ENCODE measurements at places on chromosomes 1 and 21. TPM values are rescaled to one million over a fixed set of nuclear protein-coding genes. Genes with fewer than 3 reads are reported as not detected.

The SLC1A7 gene
- total RNA-seq: not detected

DNA sequence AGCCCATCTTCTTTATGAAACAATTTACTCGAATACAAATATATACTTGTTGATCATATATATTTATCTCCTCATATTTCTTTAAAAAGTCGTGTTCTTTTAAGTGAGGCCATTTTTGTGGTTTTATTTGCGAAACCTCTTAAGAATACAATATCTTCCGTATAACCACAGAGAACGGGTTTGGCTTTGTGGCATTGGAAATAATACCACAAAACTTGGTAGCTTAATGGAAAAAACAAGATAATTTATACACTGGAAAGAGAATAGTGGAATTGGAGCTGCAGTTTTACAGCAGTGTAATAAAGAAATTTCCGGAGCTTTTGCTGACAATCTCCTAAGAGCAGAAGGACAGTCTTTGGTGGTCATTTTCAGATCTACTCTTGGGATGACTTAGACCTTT is 29.4 kb downstream of the PTGFR start:
- DNase-seq: no peak

The NEK2 gene
- total RNA-seq: 54.1 TPM

DNA sequence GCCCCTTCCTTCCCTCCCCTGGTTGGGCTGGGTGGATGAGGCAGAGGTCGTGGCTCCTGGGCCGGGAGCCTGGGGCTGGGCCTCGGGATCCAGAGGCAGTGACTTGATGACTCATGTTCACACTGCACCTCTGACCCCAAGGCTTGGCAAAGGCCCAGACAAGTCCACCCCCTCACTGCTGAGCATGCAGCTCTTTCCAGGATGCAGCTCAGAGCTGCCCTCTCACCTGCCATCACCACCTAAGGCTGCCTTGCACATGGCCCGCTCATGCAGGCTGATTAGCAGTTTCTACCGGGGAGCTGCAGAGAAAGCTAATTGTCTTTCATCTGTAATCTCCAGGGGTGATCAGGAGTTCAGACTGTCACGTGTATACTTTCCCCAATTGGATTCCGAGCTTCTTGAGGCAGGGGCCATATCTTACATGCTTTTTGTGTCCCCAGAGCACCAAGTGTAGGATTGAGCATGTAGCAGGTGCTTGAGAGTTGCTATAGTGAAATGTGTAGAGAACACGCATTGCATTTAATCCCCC is 62.1 kb downstream of the LRRN2 start:
- no peak for DNase-seq

DNA sequence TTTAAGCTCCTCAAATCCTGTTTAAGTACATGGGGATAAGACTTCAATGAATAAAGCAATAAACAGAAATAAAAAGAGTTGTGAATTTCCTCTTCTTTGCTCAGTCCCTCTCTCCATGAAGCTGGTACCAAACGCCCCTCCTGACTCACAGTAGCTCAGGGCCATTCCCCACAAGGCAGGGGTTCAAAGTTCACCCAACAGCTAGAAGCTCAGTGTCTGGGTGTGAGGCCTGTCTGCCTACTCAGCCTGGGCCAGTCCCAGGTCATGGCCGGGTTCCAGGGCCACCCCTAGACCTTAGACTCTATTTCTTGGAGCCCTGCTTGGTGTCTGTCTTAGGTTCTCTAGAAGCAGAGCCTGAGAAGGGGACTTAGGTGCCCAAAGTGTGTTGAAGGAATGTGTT is 251.5 kb downstream of the GRIK3 start:
- no peak for DNase-seq

The HOOK1 gene
- 6.2 TPM for total RNA-seq

The FCRLB gene
- total RNA-seq: 0.97 TPM

GRCh38 chr1:217313096-217313495 is 317.8 kb downstream of the GPATCH2 start:
- no peak for DNase-seq

DNA sequence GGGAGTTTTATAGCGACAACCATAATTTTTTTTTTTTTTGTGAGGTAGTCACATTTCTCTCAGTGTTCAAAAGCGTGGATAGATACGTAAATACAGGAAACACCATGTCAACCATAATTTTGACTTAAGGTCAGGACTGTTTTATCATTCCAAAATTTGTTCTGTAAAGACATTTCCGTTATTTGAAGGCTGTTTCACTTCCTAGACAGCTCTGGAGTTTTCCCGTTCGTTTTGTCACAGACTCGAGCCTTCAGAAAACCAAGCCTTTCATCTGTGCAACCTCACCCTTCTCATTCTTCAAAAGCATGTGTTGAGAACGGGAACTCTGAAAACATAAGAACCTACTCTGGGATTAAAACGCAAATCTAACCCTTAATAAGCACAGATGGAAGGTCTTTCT is 17.9 kb downstream of the SIM2 start:
- no peak for DNase-seq

GRCh38 chr1:156430866-156431265 is 61.9 kb downstream of the RHBG start:
- DNase-seq: no peak

The NFASC gene
- total RNA-seq: 0.32 TPM

DNA sequence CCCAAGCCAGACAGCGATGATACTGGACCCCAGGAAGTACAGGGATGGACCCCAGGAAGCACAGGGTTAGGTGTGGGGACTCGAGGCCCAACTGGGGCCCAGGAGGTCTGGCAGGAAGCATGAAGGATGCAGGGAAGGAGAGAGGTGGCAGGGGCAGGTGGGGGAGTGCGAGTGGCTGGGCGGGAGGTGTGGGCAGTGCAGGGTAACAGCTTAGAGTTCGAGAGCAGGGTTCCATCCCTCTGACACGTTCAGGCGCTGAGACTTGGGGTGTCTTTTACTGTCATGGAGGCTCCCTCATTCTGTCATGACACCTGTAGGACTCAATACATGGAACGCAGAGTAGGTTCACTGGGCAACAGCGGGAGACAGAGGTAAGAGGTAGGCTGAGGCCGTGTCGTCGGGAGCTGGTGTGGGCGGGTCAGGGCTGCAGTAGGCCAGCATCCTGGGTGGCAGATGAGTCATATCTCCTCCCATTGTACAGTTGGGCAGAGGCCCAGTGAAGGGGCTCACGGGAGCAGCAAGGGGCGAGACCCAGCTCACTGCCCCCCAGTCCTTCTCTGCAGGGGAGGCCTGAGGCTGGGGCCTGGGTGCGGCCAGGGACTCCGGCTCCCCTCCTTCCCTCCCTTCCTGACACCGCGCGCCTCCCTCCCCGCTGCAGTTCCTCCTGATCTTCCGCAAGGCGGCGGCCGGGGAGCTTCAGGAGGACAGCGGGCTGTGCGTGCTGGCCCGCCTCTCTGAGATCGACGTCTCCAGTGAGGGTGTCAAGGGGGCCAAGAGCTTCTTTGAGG is 11.6 kb upstream of the CTRC start:
- no peak for DNase-seq

DNA sequence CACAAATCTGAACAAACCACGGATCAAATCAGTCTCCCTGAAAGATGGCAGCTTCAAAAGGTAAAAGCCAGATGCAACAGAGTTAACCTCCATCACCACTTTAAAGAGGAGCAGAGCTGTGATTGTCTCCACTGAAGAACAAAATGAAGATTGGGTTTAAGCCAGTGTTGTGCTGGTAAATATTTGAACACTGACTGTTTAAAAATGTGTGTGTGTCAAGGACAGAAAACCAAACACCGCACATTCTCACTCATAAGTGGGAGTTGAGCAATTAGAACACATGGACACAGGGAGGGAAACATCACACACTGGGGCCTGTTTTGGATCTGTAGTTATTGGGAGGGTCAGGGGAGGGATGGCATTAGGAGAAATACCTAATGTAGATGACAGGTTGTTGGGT is 83.9 kb downstream of the ST6GALNAC5 start:
- DNase-seq: no peak

- DNase-seq: no peak
Observed at GRCh38 chr1:96445302-96445701, 276.3 kb upstream of the PTBP2 start.

DNA sequence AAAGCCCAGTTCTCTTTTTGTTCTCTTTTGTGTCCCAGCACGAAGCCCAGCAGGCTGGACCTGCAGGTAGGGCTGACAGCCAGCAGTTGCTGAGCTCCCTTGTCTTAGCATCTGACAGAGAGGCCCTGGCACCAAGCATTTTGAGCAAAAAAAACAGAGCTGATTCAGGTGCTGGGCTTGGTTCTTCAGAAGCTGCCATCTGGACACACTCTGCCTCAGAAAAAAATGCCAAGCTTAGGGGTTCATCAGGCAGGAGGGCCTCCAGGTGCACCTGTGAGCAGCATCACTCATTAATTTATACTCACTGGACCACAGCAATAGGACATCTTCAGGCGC is 167.1 kb upstream of the PLD5 start:
- no peak for DNase-seq

DNA sequence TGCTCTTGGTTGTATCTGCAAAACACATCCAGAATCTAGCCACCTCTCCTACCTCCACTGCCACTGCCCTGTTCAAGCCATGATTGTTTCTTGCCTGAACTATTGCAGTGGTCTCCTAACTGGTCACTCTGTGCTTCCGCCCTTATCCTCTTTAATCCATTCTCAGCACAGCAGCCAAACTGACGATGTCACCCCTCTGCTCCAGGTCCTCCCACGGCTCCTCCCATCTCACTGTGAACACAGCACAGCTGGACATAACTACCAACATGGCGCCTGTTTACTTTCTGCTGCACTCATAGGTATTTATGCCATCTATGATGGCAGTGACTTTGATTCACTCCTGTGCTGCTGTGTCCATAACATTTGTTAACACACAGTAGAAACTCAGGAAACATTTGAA is 406.7 kb downstream of the DISC1 start:
- no peak for DNase-seq

- no peak for DNase-seq
Observed at GRCh38 chr1:115722221-115722620, 46.3 kb downstream of the CASQ2 start.

GRCh38 chr1:171468120-171468750 is 17.1 kb upstream of the PRRC2C start:
- no peak for DNase-seq

The OXCT2 gene
- total RNA-seq: 0.32 TPM

- no peak for DNase-seq
Observed at GRCh38 chr1:236421022-236421421, 26.9 kb downstream of the EDARADD start.

The FNDC5 gene
- not detected for total RNA-seq

GRCh38 chr1:170749959-170750358 is 86.0 kb downstream of the PRRX1 start:
- no peak for DNase-seq

GRCh38 chr1:177770096-177770495 is 199.8 kb downstream of the SEC16B start:
- no peak for DNase-seq

- no peak for DNase-seq
Observed at GRCh38 chr1:218299416-218299815, 14.3 kb downstream of the RRP15 start.

The HTR1D gene
- not detected for total RNA-seq
